Activated CD4-positive, alpha-beta T cell treated with anti-CD3 and anti-CD28 coated beads, Interleukin-2, amount 50 U/mL, for 24 hours (primary cell): ENCODE measurements at places on chromosomes 5 and 9.

DNA sequence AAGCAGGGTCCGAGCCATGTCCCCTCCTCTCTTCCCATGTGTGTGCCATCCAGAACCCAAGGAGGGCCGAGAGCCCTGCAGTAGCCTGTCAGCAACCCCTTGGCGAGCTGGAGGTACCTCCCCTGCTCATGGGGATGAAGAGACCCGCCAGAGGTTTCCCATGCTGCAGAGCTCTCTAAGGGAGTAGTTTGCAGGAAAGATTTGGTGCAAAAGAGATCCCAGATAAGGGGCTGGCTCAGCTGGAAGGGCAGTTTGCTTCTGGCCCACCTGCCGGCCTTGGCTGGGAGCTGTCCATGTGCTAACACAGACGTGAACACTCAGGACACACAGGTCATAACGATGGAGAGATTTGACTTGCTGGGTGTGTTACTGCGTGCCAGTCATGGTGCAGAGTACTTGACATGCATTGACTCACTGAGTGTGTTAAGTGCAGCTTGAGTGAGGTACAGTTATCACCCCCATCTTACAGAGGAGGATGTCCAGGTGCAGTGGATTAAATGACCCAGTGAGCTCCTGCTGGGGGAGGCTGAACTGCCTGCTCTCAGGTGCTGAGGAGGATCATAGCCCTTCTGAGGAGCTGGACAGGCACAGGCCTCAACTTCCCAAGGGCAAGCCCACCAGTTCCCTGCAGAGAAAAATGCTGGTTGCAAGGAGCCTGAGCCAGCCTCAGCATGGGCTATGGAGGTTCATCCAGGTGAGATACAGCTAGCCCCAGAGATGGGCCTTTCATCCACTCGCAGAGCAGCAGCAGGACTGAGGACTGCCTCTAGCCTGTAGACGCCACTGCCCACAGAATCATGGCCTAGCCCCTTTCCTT, 6.3 kb upstream of the SLC25A48 start:
- DNase-seq = no peak

GRCh38 chr9:5186416-5187169, 1.2 kb upstream of the INSL6 start:
- peak; percentile 13 for DNase-seq

DNA sequence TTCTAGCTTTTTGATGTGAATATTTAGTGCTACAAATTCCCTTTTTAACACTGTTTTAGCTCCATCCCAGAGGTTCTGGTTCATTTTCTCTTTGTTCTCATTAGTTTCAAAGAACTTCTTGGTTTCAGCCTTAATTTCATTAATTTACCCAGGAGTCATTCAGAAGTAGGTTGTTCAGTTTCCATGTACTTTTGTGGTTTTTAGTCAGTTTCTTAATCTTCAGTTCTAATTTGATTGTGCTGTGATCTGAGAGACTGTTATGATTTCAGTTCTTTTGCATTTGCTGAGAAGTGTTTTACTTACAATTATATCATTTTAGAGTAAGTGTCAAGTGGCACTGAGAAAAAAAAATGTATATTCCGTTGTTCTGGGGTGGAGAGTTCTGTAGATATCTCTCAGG, 240.1 kb upstream of the RASA1 start:
- no peak for DNase-seq

DNA sequence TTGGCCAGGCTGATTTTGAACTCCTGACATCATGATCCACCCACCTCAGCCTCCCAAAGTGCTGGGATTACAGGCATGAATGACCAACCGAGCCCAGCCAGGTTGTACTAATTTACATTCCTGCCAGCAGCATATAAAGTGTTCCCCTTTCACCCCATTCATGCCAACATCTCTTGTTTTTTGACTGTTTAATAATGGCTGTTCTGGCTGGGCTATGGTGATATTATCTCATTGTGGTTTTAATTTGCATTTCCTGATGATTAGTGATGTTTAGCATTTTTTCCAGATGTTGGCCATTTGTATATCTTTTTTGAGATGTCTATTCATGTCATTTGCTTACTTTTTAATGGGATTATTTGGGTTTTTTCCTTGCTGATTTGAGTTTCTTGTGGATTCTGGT, 87.3 kb downstream of the INVS start:
- no peak for DNase-seq

DNA sequence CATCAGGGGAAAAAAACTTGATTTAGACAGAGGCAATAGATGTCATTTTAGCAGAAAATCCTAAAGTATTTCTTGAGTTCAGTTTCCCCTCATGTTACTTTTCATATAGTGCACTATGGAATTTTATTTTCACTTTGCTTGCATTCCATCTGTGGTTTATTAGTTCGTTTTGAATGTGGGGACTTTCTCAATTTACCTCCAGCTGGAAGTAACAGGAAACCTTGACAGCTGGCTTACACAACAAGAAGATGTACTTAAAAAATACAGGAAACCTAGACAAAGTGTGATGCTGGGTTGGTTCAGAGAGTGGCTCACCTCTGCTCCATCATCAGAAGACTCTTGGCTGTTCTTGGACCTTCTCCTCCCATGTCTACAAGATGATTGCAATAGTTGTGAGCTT, 567.0 kb downstream of the CETN3 start:
- no peak for DNase-seq

- no peak for DNase-seq
Observed at GRCh38 chr9:31612336-31613030, 772.0 kb upstream of the ACO1 start.

GRCh38 chr9:114538241-114538640, 33.0 kb upstream of the WHRN start:
- DNase-seq = no peak

DNA sequence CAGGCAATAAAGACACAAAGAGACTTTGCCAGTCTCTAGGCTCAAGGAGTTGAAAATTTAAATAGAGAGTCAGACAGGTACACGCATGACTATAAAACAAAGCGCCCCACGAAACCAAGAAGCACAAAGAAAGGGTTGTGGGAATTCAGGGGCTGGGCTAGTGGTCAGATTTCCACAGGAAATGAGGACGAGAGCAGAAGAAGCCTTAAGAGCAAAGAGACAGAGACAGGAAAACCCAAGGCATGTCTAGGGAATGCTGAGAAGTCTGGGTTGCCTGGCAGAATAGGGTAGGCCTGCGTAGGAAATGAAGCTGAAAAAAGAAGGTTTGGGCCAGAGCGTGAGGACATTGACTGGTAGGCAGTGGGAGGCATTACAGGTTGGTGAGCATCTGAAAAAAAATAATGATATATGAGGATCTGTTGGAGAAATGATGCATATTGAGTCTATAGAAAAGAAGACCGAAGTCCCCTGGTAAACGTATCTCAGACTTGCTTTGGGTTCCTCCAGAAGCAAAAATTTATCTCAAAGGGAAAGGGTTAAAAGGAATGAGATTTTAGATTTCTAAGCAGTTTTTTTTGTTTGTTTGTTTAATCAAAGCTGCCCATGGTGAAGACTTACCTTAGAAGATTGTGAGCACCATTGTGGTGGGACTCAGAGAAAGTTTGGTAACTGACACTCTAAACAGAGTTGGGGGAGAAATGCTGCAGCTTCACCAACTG, 51.8 kb downstream of the SLC1A3 start:
- no peak for DNase-seq

GRCh38 chr5:153919161-153919560, 119.5 kb downstream of the FAM114A2 start:
- no peak for DNase-seq

- no peak for DNase-seq
Observed at GRCh38 chr9:108437656-108438055, 418.1 kb downstream of the ACTL7B start.

- no peak for DNase-seq
Observed at GRCh38 chr5:111129938-111130337, 37.8 kb downstream of the WDR36 start.

- DNase-seq = no peak
Observed at GRCh38 chr9:107105784-107106183, 177.3 kb upstream of the RAD23B start.

- DNase-seq = no peak
Observed at GRCh38 chr5:34986965-34987364, 57.6 kb downstream of the DNAJC21 start.

GRCh38 chr9:12698266-12698665, 5.1 kb downstream of the TYRP1 start:
- no peak for DNase-seq

DNA sequence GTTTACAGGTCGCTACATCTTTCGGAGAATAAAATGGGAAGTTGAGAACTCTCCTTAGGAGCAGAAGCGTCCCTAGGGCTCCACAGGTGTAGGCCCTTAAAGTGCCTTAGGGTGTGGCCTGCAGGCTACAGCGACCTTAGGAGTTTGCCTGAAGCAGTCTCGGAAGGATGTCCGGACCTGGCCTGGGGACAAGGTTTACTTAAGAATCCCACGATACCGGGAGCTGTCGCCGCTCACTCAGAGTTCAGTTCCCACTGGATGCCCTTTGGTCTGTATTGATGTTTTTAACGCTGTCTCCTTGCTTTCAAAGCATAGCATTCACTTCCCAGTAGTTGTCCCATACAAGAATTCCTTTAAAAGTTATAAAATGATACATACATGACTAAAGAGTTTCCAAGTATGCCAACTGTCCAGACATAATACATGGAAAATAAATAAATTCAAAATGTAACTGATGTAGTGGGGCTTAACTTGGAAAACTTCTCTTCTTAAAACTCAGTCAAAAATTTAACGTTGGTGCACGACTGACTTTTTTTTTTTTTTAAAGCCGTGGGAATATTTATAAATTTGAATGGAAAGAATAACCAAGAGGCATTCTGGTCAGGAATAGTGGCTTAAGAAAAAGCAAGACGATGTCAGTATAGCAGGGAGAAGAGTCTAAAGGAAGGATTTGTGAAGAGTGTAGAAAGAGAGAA, 848 bp downstream of the RAD50 start:
- peak; percentile 11 for DNase-seq

DNA sequence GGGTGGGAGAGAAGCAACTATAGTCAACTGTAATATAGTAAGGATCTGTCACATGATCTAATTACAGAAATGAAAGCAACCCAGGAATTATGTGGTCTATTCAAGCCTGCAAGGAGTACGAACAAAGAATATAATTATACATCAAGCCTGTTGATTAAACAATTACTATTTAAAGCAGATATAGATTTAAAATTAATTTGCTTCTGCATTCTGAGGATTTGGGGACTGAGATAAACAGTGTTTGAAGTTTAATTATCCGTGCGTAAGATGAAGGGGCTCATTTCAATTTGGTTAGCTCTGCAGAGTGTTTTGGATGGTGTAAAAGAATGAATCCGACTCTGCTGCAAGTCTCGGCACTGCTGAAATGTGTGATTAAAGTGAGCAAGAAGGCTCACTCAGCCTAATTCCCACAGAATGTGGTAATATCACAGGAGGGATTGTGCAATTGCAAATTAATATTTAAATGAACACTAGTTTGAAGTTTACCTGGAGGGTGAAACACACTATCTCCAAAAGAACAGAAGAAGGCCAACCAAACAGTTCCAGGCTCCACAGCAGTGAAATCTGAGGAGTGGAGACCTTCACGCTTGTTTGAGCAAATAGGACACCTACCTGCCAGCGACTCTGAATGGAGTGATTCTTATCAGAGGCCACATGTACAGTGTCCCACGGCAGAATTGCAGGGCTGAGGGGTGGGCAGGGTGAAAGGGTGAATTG, 420.6 kb upstream of the SLC30A5 start:
- no peak for DNase-seq

- DNase-seq = peak; percentile 79
Observed at GRCh38 chr9:137095664-137096517, 9.1 kb downstream of the MAN1B1 start.

DNA sequence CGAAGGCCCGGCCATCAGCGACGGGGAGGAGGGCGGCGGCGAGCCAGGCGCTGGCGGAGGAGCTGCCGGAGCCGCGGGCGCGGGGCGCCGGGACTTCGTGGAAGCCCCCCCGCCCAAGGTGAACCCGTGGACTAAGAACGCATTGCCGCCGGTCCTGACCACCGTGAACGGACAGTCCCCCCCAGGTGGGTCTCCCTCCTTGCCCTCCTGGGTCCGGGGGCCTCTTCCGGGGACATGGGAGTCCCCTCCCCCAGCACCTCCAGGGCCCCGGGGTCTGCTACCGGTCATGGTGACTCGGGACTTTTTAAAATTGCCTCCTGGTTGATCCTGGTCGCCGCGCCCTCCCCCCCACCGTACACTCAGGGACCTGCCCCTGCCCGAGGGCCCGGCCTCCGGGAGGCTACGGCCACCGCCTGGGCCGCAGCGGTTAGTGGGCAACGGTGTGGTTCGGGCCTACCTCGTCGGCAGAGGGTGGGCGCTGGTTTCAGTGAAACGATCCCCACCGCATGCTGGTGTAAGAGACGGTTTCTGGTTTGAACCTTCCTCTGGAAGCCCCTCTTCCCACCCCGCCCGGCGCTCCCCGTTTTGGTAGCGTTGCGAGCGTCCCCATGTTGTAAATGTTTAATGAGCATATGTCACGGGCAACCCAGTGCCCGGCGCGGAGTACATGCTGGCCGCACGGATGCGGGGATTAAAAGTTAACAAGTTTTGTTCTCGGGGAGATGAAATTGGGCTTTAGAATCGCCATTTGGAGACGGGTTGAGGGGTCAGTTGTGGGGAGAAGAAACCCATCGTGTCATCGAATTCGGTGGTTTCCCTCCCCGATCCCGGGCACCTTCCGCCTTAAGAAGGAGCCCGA, 1.1 kb downstream of the LARP1 start:
- peak; percentile 27 for DNase-seq

DNA sequence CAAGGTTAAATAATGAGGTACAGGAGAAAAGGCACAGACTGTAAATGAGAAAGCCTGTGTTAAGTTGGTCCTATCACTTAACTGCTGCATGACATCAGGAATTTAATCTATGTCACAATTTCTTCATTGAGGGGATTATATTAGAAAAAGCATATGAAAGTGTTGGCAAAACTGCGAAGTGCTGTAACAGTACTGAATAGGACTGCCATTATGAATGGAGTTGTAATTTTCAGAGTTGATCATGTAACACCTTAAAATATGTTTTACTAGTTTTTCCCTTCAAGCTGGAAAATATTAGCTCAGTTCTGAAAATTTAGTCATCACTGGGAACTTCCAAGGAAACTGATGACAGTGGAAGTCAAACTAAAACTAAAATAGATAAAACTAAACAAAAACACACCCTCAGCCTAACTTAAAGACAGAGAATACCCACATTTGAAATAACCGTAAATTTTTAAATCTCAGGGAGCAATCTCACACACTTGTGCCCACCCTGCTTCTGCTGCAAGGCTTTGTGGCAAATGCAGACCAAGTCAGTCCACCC, 45.1 kb downstream of the ERMP1 start:
- DNase-seq = peak; percentile 7

DNA sequence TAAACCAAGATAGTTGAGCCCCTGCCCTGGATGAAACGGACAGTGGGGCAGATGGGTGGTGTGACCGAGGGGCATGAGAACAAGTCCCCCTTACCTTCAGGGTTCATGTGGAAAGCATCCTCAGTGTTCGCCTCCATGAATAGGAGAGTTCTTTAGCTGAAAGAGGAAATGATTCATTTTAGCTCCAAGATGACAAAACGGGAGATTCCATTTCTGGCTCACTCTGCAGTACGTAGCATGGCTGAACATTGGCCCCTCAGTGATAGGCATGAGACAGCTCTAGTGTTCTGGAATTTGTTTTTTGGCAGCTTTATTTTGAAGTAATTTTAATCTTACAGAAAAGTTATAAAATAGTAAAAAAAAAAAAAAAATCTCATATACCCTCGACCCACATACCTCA, 70.2 kb upstream of the AGXT2 start:
- DNase-seq = no peak

- DNase-seq = no peak
Observed at GRCh38 chr9:114342755-114343440, 13.2 kb downstream of the ORM2 start.

- DNase-seq = no peak
Observed at GRCh38 chr9:36866840-36867239, 167.2 kb downstream of the PAX5 start.
